Suppressor macrophage treated with lipopolysaccharide for 1 hour (primary cell): ENCODE measurements at places on chromosomes 16 and 17.

DNA sequence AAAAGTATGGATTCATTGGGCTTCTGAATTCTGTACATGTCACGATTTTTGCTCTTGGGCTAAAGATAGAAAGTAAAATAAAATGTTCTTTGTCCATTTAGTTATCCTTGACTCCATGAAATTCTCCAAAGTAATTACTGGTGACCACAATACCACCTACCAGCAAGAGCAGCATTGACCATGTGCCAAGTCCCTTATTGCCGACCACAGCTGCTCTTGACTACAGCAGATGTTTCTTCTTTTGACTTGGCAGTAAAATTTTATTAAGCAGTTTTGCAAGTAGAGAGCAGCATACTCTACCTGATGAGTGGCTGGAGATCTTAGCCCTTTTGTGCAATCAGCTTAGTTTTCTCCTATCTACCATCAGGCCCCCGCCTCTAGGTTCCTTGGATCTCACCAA lies 152.2 kb upstream of the TBX2 start:
- no peak for DNase-seq

DNA sequence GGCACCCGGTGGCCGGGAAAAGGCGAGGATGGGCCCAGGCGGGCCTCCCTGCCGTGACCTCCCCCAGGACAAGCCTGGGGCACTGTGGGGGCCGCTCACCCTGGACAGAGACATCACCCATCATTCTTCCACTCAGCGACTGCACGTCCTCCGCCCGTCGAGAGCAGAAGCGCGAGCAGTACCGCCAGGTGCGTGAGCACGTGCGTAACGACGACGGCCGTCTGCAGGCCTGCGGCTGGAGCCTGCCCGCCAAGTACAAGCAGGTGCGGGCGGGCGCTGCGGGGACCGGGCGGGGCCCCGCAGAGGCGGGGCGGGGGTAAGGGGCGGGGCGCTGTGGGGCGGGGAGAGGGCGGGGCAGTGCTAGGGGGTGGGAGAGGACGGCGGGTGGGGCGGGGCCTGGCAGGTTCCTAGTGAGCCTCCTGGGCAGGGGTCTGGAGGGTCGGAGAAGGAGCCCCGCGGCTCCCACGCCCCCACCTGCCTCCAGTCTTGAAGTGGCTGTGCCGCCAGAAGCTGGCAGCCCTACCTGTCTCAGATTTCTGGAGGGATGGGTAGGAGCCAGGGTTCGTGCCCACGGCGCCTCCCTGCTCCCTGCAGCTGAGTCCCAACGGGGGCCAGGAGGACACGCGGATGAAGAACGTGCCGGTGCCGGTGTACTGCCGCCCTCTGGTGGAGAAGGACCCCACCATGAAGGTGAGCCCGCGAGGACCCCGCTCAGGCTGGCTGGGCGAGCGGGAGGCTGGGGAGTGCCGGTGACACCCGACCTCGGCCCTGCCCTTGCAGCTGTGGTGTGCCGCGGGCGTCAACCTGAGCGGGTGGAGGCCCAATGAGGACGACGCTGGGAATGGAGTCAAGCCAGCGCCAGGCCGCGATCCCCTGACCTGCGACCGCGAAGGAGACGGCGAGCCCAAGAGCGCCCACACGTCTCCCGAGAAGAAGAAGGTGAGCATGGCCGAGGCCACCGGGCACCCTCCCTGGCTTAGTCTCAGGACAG lies 7.5 kb downstream of the NME3 start:
- no peak for DNase-seq

DNA sequence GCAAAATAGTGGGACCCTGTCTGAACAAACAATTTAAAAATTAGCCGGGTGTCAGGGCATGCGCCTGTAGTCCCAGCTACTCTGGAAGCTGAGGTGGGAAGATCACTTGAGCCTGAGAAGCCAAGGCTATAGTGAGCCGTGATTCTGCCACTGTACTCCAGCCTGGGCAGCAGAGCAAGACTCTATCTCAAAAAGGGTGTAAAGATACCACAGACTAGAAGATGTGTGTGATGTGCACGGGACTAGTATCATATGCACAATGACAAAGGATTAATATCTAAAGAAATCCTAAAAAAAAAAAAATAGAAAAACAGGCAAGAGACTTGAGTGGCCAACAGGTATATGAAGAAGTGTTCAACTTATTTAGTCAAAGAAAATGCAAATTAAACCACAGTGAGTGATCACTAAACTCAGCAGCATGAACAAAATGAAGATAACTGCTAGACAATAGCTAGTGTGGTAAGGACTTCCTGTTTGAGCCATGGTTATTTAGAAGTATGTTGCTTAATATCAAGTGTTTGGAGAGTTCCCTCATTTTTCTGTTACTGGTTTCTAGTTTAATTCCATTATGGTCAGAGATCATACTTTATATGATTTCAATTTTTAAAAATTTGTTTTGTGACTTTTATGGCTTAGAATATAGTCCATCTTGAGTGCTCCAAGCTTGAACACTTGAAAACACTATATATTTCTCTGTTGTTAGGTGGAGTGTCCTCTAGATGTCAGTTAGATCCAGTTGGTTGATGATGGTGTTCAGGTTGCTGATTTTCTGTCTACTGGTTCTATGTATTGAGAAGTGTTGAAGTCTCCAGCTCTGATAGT lies 14.7 kb upstream of the SLX4 start:
- DNase-seq, result peak; percentile 63

GRCh38 chr17:42675348-42675964 lies 1.3 kb downstream of the PLEKHH3 start:
- DNase-seq, result no peak

DNA sequence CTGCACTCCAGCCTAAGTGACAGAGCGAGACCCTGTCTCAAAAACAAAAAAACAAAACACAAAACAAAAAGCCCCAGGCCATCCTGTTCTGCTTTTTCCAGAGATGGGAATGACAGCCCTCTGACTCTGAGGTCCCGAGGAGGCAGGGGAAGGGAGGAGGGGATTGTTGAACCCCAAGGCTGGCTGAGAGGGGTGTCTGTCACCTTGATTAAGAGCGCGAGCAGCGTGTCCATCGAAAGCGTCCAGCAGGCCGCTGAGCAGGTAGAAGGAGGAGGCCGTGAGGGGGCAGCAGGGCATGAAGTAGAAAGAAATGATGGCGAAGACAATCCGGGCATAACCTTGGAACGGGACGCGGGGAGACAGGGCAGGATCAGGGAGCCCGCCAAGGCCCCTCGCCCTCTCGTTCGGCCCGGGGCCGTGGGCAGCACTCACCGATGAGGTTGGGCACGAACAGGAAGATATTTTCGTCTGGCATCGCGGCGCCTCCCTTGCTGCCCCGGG lies 593 bp downstream of the CDIPT start:
- peak; percentile 35 for DNase-seq

- DNase-seq, result no peak
Measured at GRCh38 chr16:85676466-85676865, 12.3 kb downstream of the GINS2 start.

DNA sequence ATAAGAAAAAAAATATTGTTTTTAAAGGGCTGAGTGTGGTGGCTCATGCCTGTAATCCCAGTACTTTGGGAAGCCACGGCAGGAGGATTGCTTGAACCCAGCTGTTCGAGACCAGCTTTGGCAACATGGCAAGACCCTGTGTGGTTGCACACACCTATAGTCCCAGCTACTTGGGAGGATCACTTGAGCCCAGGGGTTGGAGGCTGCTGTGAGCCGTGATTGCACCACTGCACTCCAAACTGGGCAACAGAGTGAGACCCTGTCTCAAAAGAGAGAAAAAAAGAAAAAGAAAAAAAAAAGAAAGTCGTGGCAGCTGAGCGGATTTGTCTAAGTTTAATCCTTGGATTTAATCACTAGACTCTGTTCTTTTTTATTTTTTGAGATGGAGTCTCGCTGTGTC lies 6.3 kb upstream of the FCSK start:
- DNase-seq, result no peak

GRCh38 chr16:74123826-74124225 lies 172.8 kb upstream of the PSMD7 start:
- DNase-seq, result no peak

GRCh38 chr17:8253801-8254200 lies 4.7 kb downstream of the PFAS start:
- DNase-seq, result peak; percentile 40

DNA sequence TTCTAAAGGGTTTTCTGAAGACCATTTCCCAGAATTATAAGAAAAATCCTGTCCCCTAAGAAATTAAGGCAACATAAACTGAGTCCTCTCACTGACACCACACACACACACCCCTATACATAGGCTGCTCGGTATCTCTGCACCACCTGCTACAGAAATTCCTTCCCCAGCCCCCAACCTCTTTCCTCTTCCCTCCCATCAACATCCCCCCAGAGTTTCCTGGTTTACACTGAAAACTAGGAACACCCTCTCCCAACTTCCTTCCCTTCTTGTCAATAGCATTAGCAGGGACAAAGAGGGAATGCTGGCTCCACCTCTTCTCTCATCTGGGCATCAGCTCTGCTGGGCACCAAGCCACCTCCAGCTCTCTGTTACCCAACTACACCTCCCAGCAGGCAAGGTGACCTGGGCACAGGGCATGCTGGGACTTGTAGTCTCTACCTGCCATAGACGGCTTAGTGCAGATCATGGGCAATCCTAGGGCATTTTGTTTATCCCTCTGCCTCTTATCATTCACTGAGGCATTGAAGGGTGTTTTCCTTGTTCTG lies 15.7 kb downstream of the CAVIN1 start:
- no peak for DNase-seq

DNA sequence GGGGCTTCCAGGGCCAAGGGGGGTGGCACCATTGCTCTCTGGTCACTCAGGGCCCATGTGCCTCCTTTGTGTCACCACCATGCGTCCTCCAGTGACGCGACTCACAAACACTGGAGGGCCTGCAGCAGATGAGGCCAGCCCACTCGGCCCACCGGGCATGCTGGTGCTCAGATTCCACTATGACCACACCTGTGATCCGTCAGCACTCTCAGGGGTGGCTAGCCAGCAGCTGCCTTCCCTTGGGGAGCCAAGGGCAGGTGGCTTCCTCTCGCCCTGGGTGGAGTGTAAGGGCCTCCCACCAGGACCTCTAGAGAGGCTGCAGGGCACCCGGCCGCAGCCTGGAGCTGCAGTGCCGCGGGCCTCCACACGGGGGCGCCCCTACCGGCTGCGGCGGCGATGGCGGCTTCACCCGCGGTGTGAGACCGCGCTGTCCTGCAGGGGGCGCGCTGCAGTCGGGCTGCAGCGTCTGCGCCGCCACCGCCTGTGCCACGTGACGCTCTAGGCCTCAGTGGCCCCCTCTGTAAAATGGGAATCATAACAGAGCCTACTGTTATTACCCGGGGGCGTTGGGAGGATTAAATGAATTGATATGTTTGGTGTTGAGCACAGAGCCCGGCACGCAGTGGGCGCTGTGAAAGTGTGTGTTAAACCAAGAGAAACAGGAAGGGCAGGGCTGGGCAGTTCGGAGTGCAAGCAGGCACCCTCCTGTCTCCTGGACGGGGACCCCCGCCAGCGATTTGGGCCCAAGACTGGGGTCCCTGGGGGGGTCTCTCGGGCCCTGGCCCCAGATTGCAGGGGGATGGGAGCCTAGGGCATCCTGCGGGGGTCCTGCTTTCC lies 192.4 kb upstream of the GSE1 start:
- DNase-seq, result peak; percentile 76

DNA sequence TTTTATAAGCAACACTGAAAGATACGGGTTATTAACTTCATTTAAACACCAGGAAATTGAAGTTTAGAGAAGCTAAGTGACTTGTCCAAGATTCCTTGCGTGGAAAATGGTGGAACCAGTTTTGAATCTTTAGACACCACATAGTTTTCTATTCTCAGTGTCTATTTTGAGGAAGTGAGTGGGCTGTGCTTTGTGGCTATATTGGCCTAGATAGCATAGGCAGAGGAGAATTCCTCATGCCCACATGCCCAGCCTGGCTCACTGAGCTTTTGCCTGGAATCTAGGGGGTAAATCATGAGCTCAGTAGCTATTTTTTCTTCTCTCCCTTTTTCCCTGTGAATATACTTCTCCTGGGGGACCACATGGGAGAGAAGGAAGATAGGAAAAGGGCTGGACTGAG lies 431.3 kb downstream of the HS3ST3B1 start:
- peak; percentile 45 for DNase-seq

DNA sequence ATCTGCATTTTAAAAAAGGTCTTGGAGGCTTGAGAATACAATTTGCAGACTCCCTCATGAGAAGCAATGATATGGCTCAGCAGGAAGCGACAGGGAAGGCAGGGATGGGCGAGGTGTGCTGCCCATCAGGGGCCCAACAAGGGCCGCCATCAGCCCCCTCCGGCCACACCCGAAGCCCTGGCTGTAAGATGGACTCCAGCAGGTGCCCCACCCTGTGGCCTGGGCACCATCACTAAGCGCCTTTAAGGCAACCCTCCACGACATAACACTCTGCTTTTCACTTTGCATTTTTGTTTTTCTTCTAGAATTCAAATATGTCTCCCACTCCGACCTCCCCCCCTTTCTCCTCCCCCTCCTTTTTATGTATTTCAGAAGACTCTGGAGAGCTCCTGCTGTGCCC lies 52.2 kb upstream of the RCVRN start:
- DNase-seq, result no peak

DNA sequence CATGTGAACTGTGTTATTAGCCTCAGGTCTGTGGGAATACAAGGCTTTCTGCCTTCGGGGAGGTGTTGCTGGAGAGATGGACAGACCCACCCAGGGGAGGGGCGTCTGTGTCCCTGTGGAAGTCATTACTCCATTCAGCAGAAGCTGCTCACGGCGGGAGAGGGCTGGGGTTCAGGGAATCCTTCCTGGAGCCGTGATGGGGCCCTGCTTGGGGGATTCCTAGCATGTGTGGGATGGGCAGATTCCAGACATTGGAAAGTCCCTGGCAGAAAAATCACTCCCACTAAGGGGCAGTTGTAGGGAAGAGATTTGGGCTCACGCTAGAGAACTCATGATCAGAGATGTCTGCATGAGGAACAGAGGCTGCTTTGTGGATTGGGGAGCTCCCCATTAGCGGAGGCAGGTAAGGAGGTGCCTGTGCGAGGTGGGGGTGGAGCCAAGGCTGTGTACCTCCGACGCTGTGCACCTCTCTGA lies 56.3 kb upstream of the IL34 start:
- no peak for DNase-seq

- no peak for DNase-seq
Measured at GRCh38 chr16:28181515-28181914, 30.2 kb downstream of the XPO6 start.

DNA sequence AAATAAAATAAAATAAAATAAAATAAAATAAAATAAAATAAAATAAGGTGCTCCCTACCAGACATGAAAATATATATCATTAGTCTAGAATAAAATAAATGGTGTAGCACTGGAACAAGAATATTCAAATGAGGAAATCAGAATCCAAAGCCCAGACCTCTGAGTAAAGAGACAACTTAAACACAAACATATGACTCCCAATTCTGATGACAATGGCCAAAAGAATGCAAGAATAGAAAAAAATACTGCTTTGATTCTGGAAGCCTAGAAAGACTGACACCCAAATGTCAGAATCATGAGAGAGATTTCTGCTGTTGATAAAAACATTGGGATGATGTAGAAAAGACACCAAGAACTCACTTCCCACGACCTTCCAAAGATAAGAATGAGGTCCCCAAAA lies 27.9 kb downstream of the MYOCD start:
- DNase-seq, result no peak

GRCh38 chr16:53085931-53086421 lies 31.2 kb downstream of the CHD9 start:
- no peak for DNase-seq

GRCh38 chr17:36747861-36748260 lies 146.5 kb downstream of the MRM1 start:
- DNase-seq, result no peak
